ENCODE measurements at places on chromosomes 13 and 19.

DNA sequence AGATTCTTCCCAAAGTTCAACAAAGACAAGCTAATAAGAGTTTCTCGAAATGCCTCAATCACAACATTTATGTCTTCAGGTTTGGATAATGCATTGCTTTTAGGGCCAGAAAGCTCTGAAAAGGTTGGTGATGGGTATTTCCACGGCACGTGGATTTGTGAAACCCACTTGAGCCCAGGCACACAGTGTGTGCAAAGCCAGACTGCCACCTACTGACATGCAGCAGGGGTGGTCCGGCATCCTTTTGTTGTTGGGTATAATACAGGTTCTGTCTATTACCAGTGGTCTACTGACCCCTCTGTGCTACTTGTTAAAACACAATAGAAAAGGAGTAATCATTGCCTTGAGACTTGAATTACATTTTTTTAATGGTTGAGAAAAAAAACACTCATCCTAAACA, 225.6 kb downstream of the RAP2A start:
- DNase-seq: peak; percentile 4

DNA sequence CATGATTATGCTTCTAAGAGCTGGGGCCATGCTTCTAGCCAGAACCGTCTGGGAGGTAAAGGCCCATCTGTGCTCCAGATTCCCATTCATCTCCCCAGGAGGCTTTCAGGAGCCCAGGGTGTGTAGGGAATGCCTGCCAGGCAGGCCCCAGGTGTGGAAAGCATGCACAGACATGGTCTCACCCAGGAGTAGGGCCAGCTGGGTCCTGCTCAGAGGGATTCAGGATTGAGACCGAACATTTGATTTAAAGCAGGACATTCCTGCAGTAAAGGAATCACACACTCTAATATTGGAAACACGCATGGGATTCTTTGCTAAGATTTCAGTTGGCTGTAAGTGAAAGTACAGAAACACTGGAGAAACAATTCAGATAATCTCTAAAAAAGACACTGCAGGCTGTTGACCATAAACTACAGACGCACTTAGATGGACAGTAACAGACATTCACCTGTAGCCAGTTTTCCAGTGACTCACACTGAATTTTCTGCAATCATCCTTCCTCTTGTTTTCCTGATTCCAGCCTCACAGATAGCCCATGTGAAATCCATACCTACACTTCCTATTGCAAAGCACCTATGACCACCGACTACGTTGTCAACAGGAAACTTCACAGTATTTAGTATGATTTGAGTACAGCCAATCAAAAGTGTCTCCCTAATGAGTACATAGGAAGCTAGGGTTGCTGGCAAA, 257.8 kb downstream of the TBC1D4 start:
- no peak for DNase-seq

GRCh38 chr19:24032651-24033050, 54.3 kb upstream of the ZNF254 start:
- DNase-seq: no peak

DNA sequence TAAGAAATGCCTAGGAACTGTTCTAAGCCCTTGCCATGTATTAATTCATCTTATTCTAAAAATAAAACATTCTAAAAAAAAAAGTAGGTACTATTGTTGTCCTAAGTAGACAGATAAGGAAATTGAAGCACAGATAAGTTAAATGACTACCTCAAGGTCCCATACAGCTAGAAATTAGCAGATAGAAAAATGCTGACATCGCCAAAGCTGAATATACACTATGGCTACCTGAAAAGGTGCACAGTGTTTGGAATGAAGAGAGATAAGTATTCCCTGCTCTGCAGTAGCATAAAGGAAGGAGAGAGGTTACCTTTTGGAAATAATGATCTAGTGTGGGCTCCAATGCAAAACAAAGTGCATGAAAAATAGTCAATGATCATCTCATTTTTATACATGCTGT, 65.3 kb downstream of the DCT start:
- no peak for DNase-seq

DNA sequence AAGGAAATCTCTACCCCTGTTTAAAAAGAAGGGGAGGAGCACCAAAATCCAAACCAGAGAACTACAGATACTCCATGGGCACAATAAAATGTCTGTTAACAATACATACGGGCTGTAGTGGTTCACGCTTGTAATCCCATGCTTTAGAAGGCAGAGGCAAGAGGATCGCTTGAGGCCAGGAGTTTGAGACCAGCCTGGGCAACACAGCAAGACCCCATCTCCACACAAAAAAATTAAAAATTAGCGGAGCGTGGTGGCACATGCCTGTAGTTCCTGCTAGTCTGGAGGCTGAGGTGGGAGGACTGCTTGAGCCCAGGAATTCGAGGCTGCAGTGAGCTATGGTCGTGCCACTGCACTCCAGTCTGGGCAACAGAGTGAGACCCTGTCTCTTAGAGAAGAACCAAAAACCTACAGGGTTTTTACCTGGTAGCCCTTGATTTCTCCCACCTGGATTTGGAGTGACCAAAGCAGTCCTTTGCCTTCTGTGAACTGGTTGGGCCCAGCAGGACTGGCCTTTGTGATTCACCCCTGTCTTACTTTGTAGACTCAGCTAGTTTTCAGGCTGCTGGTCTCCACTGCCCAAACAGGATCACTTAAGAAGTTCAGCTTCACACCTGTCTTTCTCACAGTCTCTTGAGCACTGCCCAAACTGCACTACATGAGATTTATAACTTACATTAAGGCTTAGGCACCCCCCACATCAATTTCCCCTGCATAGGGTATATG, 38.7 kb upstream of the FLT1 start:
- no peak for DNase-seq

DNA sequence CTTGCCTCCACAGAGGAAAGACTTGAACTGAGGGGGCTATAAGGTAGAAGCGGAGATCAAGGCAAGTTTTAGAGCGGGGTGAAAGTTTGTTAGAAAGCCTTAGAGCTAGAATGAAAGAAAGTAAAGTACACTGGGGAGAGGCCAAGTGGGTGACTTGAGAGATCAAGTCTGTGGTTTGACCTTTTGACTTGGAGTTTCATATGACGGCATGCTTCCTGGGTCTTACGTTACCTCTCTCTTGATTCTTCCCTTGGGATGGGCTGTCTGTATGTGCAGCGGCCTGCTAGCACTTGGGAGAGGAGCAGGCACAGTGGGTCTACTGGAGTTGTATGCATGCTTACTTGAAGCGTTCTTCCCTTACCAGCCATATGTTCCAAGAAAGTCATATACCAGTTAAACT, 1768.5 kb downstream of the PCDH9 start:
- no peak for DNase-seq

Data from CD4-positive, alpha-beta T cell treated with Interferon alpha-2 for 1 hour (primary cell).